Stimulated activated CD8-positive, alpha-beta memory T cell treated with anti-CD3 and anti-CD28 coated beads, Interleukin-15, amount 100 ng/mL, for 24 hours (primary cell): ENCODE measurements at places on chromosomes 2 and 18.

- DNase-seq, result no peak
These were observed 78.4 kb upstream of the MEX3C start for GRCh38 chr18:51275712-51276476.

GRCh38 chr2:160928854-160929301 lies 231.3 kb upstream of the TANK start:
- DNase-seq, result no peak

GRCh38 chr2:59168766-59169165 lies 927.6 kb upstream of the FANCL start:
- DNase-seq, result no peak

DNA sequence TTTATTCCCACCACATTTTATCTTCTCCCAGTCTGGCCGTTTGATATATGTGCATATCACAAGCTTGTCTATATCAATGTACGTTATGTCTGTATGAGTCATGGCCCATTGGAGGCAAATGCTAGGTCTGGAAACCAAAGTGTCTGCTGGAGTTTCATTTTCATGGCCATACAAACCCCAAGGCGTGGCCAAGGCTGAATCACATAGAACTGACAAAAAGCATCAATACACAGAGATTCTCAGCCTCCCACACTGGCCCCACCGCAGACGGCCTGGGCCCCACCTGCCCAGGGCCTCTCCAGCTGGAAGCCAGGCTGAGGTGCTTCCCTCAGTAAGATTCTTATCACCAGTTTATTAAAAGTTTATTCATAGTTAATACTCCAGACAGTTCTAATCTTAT lies 40.5 kb upstream of the SALL3 start:
- no peak for DNase-seq

- no peak for DNase-seq
These were observed 389.5 kb downstream of the RND3 start for GRCh38 chr2:150097901-150098531.
